SJCRH30 (cell line): ENCODE measurements at places on chromosomes 11 and 22. TPM values are rescaled to one million over a fixed set of nuclear protein-coding genes. Genes with fewer than 3 reads are reported as not detected.

DNA sequence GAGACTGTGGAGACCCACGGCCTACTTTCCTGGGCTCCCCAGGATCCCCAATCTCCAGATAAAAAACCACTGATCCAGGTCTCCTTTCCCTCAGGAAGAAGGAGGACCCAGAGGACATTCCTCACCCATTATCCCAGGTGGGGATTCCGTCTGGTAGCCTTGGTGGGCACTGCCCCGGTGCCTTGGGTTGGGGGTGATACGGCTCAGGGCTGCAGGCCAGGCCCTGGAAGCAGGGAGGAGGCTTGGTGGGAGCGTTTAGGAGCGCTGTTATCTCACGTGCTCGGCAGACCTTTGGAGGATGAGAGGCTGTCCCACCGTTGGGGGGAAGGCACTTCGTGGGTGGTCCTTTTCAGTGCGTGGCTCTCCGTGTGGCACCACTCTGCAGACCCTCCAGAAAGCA, 926.3 kb downstream of the BRD1 start:
- no peak for DNase-seq

GRCh38 chr11:57402188-57403002, 11.9 kb upstream of the PRG2 start:
- no peak for DNase-seq

DNA sequence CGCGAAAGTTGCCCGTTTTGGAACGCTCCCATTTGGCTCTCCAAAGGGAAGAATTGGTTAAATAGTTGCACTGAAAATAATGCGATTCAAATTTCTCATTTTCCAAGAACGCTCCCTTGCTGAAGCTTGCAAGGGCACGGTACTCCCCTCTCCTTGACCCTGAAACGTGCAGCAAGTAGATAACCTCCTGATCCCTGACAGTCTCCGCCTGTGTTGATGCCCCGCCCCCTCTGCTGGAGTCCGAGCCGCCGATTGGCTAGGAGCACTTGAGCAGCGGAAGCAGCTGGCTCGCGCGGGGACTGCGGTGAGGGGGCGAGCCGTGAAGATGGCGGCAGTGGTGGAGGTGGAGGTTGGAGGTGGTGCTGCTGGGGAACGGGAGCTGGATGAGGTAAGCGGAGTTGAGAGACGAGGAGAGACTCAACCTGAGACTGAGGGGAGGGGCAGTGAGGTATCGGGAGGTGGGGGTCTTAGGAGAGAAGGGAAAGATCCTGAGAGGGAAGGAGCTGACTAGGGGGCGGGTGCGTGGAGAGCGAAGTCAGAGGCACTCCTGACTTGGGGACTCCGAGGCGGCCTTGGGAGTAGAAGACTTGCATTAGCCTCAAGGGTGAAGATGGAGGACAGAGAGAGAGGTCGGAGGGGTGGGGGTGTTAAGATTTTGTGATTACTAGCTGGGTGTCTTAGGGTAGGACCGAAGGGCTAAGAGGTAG, at the start of gene RNF121:
TSS of gene RNF121 (plus strand) at position 310 of the 707 bp plus-strand sequence. CDS start at position 326, 16 bp downstream.
- peak; percentile 97 for DNase-seq

- DNase-seq = peak; percentile 91
These were observed 5.2 kb upstream of the MB start for GRCh38 chr22:35622191-35622913.

- DNase-seq = peak; percentile 88
These were observed at the start of gene RCN1 for GRCh38 chr11:32090545-32091370. TSS of gene RCN1 (plus strand) at chr11:32091074. CDS start at chr11:32091197, 123 bp downstream.

- DNase-seq = no peak
These were observed 7.2 kb downstream of the TRPT1 start for GRCh38 chr11:64218628-64219353.

DNA sequence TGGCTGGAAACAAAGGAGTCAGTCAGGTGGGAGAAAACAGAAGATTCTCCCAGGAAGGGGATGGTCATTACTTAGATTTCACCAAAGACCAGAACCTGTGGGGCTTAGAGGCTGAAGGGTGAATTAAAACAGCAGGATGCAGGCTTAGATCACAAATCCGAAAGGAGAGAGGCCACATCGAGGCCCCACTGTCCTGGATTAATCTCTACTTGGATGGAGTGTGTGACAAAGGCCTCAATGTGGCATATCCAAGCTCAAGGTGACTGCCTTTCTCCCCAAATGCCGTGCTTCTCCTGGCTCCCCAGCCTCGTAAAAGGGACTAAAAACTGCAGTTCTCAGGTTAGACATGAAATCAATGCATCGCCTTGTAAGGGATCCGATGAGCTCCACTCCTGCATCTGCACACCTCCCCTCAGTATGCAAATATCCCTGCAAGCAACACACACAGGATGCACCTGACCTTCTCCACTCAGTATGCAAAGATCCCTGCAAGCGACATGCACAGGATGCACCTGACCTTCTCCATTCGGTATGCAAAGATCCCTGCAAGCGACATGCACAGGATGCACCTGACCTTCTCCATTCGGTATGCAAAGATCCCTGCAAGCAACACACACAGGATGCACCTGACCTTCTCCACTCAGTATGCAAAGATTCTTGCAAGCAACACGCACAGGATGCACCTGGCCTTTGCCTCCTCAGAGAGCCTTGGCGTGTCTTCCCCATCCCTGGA, 447.4 kb downstream of the BRD1 start:
- no peak for DNase-seq

The RFPL3 gene
- not detected in 2 replicates for total RNA-seq

The NUP98 gene
- 191 and 217 TPM in 2 replicates for total RNA-seq

The TSPAN18 gene
- 28.6 and 31.5 TPM in 2 replicates for total RNA-seq

The HEPN1 gene
- not detected in 2 replicates for total RNA-seq

The EP300 gene
- 27.5 and 29.7 TPM in 2 replicates for total RNA-seq

The CLDN25 gene
- total RNA-seq = not detected in 2 replicates
